ENCODE measurements at places on chromosomes 7 and 10.

DNA sequence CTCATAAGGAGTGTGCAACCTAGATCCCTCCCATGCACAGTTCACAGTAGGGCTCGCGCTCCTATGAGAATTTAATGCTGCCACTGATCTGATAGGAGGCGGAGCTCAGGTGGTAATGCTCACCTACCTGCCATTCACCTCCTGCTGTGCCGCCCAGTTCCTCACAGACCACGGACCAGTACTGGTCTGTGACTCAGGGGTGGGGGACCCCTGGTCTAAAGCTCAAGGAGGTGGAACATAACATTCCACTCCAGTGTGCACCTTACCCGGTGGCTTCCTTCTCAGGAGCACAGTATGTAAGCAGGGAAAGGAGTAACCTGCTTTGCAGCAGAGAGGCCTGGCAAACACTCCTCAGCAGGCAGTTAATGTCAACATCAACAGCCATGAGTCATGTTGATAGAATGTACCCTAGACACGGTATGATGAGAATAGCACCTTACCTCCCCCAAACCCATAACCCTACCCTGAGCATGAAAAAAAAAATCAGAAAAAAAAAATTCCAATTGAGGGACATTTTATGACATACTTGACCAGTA, 273.5 kb downstream of the FGFR2 start:
- DNase-seq, result no peak

- no peak for DNase-seq
These were observed 127.8 kb upstream of the ADCY1 start for GRCh38 chr7:45446195-45446944.

- no peak for DNase-seq
These were observed 44.1 kb downstream of the C10orf105 start for GRCh38 chr10:71675295-71675970.

DNA sequence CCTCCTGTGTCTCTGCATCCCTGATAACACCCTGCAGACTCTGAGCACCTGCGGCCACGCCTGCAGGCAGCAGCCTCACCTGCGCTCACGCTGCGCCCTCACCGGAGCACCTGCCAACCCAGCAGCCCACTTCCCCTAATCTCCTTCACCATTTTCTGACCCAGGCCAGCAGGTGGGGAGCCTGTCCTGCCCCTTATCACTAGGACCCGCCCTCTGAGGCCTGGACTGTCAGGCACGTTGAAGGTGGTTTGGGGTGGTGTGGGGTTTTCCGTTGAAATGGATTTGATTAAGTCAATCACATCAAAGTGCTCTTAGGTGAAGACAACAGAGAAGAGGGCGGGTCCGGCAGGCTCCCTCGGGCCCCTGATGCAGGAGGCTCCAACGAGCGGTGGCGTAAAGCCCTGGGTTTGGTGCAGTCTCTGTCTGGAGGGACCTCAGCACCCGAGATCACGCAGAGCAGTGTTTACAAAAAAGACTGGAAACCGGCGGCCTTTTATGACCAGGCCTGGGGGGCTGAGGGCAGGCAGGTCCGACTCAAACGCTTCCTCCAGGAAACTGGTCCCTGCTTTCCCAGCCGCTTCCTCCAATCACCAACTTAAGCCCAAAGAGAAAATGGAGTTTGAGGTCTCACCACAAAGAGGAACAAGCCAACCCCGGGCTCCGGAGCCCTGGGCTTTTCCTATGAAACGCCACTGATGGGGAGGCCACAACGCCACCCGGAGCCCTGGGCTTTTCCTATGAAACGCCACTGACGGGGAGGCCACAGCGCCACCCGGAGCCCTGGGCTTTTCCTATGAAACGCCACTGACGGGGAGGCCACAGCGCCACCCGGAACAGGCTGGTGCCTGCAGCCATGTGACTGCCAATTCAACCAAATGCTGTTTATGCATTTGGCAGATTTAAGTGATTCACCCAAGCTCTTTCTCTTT, 45.5 kb downstream of the DPYSL4 start:
- no peak for DNase-seq

GRCh38 chr10:27369880-27370279, 129.3 kb upstream of the ACBD5 start:
- no peak for DNase-seq

DNA sequence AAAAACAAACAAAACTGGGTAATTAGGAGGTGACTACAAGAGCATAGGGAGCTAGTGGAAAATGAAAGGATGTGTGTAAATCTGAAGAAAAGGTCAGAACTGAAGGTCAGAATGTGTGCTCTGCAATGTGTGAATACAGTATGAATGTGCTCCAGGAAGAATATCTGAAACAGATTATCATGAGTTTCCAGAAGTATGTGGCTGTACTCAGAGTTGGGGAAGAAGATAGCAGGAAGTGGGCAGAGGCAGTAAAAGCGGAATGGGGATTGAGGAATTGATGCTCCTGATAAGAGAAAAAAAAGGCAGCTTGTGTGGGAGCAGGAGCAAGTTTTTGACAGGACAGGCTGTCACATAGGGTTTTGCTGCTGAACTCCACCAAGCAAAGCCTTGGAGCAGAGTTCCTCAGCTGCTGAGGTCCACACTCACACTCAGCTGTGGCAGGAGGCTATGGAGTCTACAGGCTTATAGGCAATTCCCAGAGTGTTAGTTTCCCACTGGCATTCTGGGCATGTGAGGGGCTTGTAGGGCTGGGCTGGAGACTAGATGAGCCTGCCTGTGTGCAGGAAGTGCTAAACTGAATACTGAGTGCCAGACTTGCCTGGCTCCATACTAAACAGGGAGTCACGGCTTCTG, 22.9 kb downstream of the H2AZ2 start:
- DNase-seq, result no peak

DNA sequence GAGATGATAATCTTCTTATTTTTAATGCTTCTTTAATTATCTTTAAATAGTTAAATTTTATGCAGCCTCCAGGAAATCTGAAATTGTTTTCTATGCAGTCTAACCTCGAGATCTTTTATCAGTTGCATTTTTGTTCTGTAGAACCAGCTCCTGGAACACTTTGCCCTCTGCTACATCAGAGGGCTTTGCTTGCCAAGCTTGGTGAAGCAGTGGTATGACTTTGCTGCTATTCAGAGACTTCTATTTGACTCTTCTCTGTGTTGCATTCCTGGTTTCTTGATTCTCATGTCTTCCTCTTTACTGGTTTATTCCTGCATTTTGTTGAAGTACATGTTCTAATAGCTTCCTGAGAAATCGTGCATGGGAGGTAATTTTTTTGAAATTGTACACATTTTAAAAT, 163.7 kb upstream of the TMEM229A start:
- no peak for DNase-seq

GRCh38 chr7:155487509-155488482, 29.9 kb downstream of the EN2 start:
- DNase-seq, result no peak

- no peak for DNase-seq
These were observed 87.2 kb upstream of the PFKP start for GRCh38 chr10:2980116-2980515.

DNA sequence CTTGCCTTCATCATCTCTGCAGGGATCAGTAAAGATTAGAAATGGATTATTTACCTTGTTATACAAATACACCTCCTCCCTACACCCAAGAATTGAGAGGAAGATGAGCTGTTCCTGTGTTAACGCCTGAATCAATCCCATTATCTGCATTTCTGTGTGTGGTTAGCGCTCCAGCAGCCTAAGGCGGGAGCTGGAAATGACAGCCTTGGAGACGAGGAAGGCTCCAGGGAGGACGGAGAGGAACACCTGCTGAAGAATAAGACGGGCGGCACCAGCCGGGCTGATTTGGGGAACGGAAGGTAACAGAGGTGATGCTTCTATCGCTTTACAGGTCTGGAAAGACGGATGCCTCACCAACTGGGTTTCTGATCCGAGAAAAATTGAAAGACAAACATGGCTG, 34.2 kb upstream of the DDC start:
- DNase-seq, result no peak

GRCh38 chr10:78706256-78706655, 362.5 kb upstream of the ZMIZ1 start:
- DNase-seq, result no peak

GRCh38 chr7:27316311-27316710, 73.7 kb downstream of the EVX1 start:
- DNase-seq, result no peak

- no peak for DNase-seq
These were observed 23.7 kb downstream of the AMPH start for GRCh38 chr7:38607466-38607865.

DNA sequence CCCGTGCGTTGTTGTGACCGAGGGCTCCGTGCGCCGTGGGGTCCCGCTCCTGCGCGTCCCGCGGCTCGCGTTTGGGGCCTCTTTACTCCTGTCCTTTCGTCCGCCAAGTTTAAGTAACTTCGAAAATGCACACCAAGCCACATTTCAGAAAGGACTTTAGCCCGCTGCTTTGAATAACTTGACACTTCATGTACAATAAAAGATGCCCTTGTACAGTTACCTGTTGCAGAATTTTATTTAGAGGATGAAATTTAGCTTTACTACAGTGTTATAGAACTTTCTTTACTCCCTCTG, 459 bp downstream of the SUGCT start:
- no peak for DNase-seq

GRCh38 chr7:14023342-14023741, 33.9 kb upstream of the ETV1 start:
- DNase-seq, result no peak

DNA sequence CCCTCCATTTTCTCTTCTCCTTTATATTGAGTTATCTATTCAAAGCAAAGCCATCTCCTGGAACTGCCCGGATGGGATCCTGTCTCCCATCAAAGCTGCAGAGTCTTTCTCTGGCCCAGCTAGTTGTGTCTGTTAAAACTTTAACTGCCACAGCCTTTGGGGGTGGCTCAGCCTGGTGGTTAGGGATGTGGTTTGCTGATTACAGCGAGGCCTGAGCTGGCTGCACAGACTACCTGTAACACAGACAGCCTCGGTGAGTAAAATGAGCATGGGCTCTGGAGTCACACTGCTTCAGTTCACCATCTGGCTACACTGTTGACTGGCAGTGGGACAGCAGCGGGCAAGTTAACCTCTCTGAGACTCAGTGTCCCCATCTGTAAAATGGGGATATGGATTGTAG, 18.4 kb upstream of the HABP2 start:
- no peak for DNase-seq
